ENCODE measurements at places on chromosomes 4 and X.

- DNase-seq: no peak
Observed at GRCh38 chrX:20500171-20500865, 233.6 kb upstream of the RPS6KA3 start.

- no peak for DNase-seq
Observed at GRCh38 chrX:151779258-151779657, 44.7 kb downstream of the CNGA2 start.

GRCh38 chr4:20889901-20890300, 189.6 kb downstream of the PACRGL start:
- DNase-seq: no peak

- DNase-seq: no peak
Observed at GRCh38 chr4:186829097-186829496, 105.4 kb upstream of the FAT1 start.

DNA sequence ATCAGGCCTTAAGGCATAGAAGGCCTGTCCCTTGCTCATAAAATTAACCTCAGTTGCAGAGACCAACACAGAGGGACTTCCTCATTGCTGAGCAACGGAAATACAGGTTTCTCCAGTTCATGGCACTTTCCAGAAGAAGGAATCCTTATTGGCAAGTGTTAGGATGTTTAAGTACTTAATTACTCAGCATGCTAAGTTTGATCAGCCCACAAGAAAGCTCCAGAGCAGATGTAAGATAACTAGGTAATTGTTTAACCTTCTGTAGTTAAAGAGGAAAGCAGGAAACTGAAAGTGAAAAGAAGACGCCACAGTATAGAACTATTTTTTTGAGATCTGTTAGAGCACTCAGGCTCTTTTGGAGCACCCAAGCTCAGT, 33.5 kb downstream of the SMS start:
- DNase-seq: no peak

DNA sequence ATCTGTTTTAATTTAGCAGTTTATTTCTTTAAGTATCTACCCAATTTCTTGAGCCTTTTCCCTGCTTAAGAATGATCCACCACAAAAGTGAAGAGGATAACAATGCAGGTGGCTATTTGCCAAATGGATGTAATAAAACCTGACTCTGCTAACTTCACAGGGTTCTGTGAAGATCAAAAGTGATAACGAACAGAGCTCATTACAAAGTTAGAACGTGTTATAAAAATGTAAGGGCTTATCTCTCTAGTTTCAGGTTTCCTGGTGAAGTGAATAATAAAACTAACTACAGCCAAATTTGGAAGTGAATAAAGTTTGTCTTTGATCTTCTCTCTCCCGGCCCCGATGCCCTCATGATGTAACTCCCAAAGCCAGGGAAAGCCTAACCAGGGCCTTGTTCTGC, 497.9 kb downstream of the SMARCA1 start:
- no peak for DNase-seq

- DNase-seq: no peak
Observed at GRCh38 chr4:92198711-92199110, 105.1 kb upstream of the GRID2 start.

DNA sequence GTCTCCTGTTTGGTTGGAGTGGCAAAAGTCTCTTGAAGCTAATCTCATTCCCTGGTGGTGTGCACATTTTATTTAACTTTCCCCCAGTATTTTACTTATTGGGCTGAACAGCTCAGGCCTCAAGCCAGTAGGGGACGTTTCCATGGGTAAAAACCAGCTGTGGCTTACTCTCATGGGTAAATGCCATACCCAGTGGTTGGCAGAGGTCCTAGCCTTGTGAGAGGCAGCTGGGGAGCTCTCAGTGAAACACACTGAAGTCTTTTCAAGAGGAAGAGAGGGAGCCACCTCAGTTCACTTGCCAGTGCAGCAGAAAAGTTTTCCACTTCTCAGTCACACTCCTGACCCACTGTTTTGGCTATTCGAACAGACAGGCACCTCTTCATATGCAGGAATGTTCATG, 1964.2 kb downstream of the ARAP2 start:
- no peak for DNase-seq

DNA sequence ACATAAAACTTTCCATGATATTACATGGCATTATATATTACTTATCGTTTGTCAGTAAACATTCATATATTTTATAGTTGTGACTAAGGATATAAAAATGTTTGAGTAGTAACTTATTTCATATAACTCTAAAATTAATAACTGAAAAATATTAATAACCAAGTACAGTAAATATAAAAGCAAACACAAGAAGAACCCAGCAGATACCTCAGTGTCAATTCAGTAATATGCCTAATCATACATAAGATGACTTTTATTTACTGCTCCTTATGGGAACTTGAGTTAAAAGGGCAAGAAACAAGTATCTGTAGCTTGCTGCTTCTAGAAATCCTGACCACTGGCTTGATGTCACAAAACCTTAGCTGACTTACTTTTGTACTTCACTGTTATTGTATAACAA, 28.4 kb upstream of the MAPK10 start:
- no peak for DNase-seq

DNA sequence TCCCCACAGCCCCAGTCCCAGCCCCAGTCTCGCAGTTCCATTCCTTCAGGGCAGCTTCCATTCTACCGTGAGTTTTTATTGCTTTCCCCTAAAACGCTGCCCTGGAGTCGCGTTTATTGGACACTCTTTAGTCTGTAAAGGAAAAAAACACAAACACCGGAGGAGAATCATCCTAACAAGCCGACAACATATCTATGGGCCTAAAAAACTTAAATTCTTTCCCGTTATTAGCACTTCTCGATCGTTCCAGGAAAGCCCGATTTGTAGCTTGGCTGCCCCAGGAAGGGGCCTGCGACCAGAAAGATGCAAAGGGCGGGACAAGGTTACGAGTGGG, 178.5 kb downstream of the CBR4 start:
- no peak for DNase-seq

DNA sequence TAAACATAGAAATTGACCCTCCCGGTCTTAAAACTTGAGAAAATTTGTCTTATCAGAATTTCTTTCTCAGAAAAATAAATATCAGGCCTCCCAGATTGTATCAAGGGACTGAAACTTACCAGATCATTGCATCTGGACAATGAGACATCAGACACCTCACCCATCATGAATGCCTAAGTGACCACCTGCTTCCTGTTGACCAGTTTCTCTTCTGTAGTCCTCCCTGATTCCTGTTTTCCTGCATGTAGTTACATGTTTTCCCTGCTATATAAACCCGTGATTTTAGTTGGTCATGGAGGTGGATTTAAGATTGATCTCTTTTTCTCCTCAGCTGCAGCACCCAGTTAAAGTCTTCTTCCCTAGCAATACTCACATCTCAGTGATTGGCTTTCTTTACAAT, 548.1 kb downstream of the PPP4R3C start:
- DNase-seq: no peak

- DNase-seq: no peak
Observed at GRCh38 chr4:101931619-101932018, 141.1 kb downstream of the BANK1 start.

DNA sequence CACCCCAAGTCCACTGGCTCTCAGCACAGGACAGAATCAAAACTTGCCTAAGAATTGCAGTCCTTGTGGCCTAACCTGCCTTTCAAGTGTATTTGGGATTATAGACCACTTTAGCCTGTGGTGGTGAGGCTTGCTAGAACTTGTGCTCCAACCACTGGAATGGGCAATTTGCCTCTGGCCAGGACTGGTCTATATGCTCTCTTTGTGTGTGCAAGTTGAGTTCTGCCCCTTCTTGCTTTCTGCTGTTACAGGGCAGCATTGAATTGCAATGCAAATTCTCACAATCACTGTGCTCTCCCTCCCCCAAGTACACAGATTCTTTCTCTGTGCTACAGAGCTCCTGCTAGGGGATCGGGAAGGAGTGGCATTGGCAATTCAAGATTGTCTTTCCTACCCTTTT, 233.6 kb upstream of the DIPK2B start:
- DNase-seq: no peak

- no peak for DNase-seq
Observed at GRCh38 chr4:183035726-183036415, 63.2 kb upstream of the WWC2 start.

All from COR-L47 (cell line).